Muscle of arm (tissue), 14 donors: ENCODE measurements at places on chromosomes 6 and 20.

- no peak for DNase-seq
Measured at GRCh38 chr20:57883761-57884160, 173.9 kb upstream of the PMEPA1 start.

DNA sequence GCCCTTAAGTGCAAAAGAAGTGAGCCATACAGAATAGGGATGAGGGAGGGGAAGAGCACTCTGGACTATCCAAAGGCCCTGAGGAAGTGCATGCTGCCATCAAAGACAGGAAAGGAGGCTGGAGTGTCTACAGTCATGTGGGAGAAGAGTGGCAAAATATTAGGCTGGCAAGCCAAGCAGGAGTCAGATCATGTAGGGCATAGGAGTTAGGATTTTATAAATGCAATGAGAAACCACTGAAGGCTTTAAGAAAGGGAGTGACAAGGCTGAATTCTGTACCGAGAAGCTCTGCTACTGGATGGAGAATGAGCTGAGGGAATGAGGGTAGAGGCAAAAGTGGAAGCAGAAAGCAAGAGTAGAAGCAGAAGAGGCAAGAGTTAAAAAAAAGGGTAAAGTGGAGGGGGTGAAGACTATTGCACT is 2.3 kb downstream of the ZSCAN31 start:
- DNase-seq = no peak

DNA sequence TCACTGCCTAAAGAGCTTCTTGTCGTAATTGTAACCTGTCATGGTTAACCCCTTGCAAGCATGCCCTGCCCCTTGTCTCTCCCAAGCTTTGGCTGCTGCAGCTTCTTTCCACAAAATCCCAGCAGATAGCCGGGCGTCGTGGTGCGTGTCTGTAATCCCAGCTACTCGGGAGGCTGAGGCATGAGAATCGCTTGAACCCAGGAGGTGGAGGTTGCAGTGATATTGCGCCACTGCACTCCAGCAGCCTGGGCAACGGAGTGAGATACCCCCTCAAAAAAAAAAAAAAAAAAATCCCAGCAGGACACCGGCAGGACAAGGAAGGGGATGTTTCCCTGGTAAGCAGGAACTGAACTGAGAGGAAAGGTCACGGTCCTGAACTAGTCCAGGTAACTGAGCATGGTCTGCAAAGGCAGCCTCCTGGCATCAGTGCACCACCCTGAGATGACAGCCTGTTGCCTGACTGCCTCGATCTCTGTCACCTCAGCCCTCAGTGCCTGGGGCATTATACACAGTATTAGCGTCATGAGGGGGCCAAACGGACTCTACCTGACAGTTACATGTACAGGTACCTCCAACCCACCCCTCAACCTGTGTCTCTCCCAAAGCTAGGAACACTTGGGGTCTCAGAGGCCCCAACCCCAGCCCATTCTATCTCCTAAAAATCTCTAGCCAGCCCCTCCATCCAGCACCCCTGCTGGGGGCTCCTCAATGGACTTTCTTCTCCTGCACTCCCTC is 1.8 kb downstream of the LZTS3 start:
- DNase-seq = no peak

DNA sequence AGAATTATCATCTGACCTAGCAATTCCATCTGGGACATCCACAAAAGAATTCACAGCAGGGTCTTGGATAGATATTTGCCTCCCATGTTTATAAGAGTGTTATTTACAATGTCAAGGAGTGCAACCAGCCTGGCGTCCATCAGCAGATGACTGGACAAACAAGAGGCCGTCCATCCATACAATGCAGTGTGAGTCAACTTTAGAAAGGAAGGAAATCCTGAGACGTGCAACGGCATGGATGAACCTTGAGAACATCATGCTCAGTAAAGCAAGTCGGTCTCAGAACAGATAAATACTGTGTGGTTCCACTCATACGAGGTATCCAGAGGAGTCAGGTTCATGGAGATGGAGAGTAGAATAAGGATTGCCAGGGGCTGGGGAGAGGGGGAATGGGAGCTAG is 46.4 kb downstream of the FOXF2 start:
- DNase-seq = no peak

- no peak for DNase-seq
Measured at GRCh38 chr6:22062807-22063408, 233.9 kb downstream of the PRL start.

- DNase-seq = no peak
Measured at GRCh38 chr6:146957181-146958093, 246.8 kb upstream of the STXBP5 start.

- DNase-seq = no peak
Measured at GRCh38 chr6:147660334-147661311, 152.1 kb downstream of the SAMD5 start.

GRCh38 chr6:11514672-11515071 is 22.9 kb upstream of the TMEM170B start:
- no peak for DNase-seq

GRCh38 chr6:36856277-36856676 is 17.0 kb upstream of the CPNE5 start:
- no peak for DNase-seq
